Activated CD4-positive, alpha-beta T cell treated with anti-CD3 and anti-CD28 coated beads, Interleukin-2, amount 50 U/mL, for 16 hours (primary cell): ENCODE measurements at places on chromosomes 6 and 20.

DNA sequence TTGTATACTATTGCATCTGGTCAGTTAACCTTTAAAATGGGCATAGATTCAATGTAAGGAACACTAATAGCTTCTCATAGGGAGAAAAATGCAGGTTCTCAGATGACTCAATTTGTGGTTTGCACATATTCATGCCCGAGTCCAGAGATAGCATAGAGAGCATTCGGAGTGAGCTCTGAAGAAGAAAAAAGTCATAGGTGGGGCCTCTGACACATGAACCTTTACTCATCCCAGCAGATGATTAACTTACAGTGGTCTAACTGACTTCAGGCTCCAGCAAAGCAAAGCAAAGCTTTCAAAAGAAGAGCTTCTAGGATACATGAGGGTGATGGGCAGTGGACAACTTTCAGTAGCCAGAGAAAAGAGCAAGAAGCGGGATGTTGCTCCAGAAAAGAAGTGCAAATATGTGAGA lies 55.3 kb upstream of the BTN3A2 start:
- peak; percentile 88 for DNase-seq

DNA sequence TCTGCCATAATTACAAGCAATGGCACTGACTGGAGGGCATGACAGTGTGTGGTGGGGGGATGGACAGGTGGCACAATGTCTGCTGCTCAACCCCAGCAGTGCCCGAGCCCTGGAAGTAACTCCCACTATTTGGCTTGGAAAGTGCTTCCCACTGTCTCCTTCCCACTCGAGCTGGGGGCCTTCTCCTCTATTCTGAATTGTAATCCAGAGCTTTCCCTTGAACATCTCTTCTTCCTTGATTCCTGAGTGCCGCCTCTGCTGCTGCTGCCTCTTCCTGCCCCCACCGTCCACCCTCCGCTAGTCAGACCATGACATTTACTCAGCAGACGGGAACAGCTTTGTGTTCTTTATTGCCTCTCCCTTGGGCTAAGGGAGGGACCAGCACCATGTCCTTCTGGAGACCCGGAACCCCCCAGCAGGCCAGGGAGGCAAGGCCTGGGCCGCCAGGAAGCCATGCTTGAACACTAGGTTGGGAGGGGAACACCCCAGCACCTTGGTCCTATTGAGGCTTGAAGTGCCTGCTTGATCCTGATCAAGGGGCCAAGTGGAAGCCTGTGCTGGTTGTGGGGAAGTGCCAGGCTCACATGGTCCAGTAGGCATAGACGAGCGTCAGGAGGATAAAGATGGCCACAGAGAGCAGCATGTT lies 17.0 kb downstream of the CCDC167 start:
- no peak for DNase-seq

DNA sequence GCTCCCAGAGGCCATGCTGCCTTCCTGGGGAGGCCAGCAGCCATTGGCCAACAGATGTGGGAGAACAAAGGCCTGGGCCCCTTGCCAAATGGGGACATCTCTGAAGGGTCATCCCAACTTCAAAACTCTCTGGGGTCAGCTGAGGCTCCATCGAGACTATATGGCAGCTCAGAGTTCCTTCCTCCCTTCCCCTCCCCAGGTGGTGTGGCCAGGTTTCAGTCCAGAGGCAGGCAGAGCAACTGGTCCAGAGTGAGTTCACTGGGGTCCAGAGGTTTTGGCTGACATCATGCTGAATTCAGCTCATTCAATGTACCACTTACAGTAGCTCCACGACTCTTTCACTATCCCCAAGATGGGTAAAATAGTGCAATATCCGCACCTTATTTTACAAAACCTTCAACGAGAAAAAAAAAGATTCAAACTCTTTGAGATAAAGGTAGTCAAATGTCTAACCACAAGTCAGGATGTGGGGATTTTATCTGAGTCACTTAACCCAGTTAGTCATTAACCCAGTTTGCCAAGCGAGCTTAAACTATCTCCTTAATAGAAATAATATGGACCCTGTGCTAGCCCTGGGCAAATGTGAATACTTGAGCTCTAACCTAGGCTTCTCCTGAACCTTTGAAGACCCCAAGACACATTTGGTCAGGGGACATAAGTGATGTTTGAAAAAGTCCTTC lies 108.4 kb upstream of the PLEKHG1 start:
- DNase-seq = peak; percentile 79

DNA sequence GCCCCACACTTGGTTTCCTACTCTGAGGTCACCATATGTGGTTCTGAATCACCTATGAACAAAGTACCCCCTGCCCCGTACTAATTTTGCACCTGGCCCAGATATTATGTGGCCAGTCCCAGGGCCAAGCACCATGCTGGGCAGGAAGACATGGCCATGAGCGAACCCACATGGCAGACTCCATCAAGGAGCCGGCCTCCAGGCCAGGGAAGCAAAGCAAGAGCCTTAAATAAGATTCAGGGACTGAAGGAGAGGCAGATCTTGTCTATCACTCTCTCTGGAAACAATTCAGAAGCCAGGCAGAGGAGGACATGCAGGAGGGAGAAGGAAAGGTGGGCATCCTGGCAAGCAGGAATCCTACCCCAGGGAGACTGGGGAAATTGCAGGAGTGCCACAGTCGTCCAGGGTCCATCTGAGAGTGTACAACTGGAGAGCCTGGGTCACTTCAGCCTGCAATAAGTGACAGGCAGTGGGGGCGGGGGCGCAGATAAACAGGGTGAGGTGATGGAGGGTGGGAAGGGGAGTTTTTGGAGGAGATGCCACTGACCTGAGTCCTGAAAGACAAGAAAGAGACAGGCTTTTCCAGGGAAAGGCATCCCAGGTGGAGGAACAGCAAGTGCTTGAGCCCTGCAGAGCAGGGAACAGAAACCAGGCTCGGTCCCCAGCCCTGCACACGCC lies 2.1 kb upstream of the BMP7 start:
- DNase-seq = no peak

- no peak for DNase-seq
Measured at GRCh38 chr6:142749556-142749955, 195.4 kb downstream of the HIVEP2 start.
